NCI-H1092 treated with DMSO at 0.1 percent for 48 hours (cell line): ENCODE measurements at places on chromosomes 1 and 21.
A peak's percentile ranks its signal among the peaks of the same experiment; 100 is the strongest.

GRCh38 chr1:246283771-246284410 is 223.2 kb downstream of the SMYD3 start:
- no peak for DNase-seq

- peak; percentile 48 for DNase-seq
Measured at GRCh38 chr21:37531431-37531932, 164.9 kb downstream of the DYRK1A start.

GRCh38 chr1:73998348-73998959 is 199.5 kb downstream of the LRRIQ3 start:
- peak; percentile 48 for DNase-seq

DNA sequence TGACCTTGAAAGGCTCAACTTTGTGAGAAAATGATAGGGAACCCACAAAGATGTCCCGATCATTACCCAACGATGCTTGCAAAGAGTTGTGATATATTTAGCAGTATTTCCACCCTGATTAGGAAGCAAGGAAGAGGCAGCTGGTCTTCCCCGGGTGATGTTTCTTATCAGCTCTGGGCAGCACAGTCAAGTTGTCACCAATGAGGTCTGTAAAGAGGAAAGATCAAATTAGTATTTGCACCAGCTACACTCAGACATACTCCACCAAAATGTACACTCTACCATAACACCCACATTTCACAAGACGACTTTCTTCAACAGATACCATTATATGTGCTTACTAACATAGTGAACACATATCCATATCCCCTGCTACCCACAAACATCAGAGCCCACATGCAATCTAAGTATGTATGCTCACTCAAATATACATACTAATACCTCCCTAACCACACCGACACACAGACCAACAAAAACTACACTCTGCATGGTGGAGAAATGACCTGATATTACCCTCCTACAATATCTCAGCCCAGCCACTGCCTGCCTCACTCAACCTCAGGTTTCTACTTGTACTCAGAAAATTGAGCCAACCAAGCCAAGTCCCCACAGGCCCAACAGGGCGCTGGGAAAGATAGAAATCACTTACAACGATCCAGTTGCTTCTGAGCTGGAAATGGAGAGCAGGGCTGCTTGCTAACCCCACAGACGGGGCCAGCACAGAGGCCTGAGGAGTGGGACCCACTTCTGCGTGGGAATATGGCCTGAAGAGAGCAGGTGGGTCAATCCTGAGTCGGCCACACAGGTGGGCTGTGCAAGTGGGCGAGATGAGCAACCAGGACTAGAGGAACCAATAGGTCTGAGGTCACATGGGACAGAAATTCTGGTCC is 4.6 kb upstream of the BTG2 start:
- no peak for DNase-seq

- no peak for DNase-seq
Measured at GRCh38 chr1:62285440-62285839, 33.8 kb downstream of the KANK4 start.

- no peak for DNase-seq
Measured at GRCh38 chr1:25023826-25024225, 93.8 kb upstream of the RUNX3 start.

GRCh38 chr1:116879478-116880133 is 30.1 kb upstream of the PTGFRN start:
- DNase-seq = no peak

DNA sequence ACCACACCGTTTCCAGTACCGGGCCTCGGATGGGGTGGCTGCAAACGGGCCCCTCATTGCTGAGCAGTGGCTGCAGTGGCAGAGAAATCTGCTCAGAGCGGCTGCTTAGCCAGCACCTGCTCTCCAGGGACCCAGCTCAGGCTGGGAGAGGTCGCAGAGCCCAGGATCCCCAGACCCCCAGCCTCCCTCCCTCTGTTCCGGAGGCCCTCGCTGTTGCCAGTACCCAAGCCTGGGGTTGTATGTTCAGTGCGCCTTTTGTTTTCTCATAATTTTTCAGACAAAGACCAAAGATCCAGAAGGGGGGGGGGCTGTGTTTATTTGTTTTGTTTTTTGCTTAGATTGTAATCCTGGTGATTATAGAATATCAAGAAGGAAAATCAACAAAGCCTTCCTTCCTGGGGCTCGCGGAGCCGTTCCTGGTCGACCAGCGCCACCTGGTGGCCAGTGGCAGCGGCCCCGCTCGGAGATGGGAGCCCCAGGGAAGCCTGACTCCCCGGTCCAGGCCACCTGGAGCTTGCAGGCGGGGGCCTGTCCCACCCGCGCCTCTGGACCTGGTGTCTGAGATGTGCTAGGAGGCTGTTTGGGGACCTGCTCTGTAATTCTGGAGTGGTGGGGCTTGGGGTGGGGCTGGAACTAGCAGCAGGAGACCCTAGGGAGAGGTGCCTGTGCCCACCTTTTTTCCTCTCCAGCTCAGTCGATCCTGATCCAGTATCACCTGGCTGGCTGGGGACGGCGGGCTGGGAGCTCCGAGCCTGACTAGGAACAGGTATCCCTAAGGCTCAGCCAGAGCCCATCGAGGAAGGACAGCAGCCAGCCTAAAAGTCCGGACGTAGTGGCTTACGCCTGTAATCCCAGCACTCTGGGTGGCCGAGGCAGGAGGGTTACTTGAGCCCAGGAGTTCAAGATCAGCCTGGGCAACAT is 123.9 kb upstream of the VAMP3 start:
- DNase-seq = peak; percentile 76
